ENCODE measurements at places on chromosomes 6 and 20.

GRCh38 chr20:23079016-23079351 lies 7.1 kb downstream of the CD93 start:
- DNase-seq: no peak

DNA sequence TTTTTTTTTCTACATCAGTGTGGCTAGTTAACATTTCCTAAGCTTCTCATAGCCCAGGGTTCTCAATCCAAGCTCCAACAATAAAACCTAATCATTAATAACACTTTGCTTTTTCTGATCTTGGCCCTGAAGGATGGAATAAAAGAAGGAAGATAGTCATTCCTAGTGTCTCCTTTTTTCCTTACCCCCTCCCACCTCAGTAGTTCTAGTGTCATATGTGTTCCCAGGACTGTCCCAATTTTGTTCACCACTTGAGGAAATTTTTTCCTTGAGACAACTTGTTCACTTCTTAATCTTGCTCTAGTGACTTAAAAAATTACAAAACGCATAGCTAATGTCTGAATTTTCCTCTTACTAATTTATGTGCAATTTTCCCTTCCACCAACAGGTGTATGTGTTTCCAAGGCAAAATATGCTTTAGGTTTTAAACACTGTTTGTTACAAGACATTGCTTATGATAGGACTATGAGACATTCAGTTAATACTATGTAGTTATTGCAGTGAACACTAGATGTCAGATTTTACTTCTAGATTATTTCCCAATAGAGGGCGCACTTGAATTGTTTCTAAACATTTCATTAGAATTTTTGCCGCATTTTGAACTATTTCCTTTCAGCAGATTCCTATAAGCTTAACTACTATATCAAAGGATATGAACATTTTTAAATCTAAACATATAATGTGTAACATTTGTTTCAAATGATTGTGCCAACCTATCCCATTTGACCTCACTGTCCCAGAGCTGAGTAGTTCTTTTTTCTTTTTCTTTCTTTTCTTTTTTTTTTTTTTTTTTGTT lies 18.5 kb upstream of the C6orf141 start:
- DNase-seq: peak; percentile 64

GRCh38 chr20:13841206-13841605 lies 56.4 kb downstream of the NDUFAF5 start:
- DNase-seq: no peak

DNA sequence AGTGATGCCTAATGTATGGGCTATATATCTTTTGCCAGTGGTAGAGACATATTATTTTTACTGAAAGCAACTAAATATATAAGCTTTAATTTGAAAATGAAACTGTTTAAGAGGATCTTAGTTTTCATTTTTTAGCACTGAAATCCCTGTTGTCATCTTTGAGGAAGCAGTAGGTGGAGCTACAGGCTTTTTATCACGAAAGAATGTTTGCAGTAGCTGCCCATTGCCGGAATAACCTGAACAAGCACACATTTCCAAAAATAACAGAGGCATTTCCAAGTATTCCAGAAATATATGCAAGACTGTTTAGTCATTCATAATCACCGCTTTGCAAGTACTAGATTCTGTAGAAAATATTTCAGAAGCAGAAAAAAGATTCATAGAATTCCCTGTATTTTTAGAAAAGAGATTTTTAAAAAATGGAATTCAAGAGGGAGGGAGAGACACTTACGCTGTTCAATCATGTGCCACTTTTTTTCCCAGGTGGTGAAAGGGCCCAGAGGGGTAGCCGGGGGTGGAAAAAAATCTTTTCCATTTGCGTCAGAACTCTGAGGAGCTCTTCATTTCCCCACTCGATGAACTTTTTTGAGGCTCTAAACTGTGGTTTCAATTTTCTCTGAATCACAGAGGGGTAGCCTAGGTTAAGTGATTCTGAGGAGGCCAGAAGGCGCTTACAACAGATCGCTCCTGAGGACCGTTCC lies 142.5 kb upstream of the FERMT1 start:
- DNase-seq: peak; percentile 4

DNA sequence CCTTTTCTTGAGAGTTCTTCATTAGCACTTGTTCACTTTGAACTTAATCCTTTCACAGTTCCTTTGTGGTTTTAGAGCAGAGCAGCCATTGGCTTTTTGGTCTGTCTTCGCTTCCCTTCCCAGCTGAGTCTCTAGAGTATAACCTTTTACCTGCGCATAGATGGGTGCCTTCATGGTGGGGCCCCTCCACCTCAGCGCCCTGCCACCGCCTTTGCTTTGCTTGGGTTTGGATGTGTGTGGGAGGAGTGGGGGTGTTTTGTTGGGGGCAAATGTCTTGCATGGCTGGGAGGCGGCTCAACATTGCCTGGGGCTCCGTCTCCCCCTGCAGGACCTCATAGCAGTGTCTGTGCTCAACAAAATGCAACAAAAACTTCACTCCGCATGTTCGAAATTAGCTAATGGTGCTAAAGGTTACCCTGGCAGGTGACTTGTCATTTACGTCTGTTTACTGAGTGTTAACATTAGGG lies 11.9 kb downstream of the PYGB start:
- DNase-seq: no peak

DNA sequence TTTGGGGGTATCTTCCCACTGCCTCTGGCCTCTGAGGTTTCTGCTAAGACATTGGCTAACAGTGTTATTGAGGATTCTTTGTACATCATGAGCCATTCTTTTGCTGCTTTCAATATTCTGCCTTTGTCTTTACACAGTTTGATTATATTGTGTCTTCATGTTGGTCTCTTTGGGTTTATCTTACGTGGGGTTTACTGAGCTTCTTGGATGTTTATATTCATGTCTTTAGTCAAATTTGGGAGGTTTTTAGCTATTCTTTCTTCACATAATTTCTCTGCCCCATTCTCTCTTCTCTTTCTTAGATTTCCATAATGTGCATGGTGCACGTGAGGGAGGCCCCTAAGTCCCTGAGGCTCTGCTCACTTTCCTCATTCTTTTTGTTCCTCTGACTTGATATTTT lies 7.6 kb downstream of the ENTPD6 start:
- no peak for DNase-seq

- DNase-seq: no peak
Measured at GRCh38 chr6:149478631-149479314, 6.0 kb downstream of the ZC3H12D start.

DNA sequence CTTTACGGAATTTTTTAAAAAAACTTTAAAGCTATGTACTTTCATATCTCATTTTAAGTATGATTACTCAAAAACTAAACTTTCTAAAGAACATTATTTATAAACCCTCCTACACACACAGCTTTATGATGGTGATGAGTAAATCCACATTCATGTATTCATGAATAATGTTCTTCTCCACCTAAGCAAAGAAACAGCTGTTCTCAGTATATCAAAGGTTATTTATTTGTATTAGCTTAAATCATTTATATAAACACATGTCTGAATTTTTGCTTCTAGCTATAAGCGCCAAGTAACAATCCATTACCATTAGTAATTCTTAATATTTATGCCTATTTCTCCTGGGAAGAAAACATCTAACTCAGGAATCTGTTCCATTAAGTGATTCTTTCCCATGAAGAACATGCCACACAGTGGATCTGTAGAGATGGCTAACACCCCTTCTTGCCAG lies 63.3 kb downstream of the SMLR1 start:
- DNase-seq: peak; percentile 41

DNA sequence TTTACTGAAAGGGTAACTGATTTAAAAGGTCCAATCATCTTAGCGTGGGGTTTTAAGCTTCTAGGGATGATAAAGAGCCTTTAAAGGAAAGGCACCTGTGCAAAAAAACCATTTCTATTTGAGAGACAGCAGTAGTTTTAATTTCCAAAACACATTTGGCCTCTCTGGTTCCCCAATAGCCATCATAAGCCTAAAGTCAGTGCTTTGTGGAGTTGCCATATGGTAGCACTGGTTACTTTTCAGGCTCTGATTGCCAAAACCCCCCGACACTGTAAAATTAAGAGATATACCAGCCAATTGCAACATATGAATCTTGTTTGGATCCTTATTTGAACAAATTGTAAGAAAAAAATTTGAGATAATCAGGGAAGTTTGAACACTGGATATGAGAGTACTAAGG lies 44.6 kb downstream of the TP53INP2 start:
- DNase-seq: no peak

- no peak for DNase-seq
Measured at GRCh38 chr6:33895296-33895695, 91.5 kb upstream of the MLN start.

GRCh38 chr6:129141499-129141898 lies 258.6 kb downstream of the LAMA2 start:
- peak; percentile 26 for DNase-seq

DNA sequence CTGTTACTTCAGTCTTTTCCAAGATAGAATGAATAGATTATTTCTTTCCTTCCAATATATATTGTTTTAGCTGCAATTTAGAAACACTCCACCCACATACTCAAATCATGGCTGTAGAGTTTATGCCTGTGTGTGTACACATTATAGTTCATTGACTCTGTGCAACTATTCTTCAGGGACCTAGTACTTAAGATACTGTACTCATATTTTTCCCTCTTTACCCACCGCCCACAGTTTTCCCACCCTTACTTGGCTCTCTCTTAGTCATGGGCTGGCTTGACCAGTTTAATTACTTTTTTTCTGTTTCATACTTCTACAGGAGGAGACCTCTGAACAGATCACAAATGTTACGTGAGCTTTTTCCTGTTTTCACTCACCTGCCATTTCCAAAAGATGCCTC lies 30.4 kb downstream of the C6orf89 start:
- no peak for DNase-seq

DNA sequence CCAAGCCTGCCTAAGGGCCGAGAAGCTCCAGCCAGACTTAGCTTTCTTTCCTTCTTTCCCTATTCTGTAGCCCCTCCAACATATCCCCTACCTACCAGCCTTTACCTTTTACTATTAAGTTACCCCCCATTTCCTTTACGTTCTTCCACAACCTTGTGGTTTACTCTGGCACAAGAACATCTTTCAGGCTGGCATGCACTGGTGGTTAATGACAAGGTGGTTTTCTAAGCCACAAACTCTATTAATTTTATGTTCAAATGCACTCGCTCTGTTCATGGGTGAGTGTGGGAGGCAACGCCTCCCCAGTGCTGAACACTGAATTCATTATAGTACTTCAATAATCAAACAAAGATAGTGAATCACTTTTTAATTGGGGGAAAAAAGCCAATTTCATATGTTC lies 64.4 kb downstream of the TRERF1 start:
- DNase-seq: no peak

- no peak for DNase-seq
Measured at GRCh38 chr6:35678021-35678654, 10.6 kb downstream of the FKBP5 start.

GRCh38 chr6:134093007-134093573 lies 40.7 kb upstream of the SLC2A12 start:
- DNase-seq: no peak

GRCh38 chr6:71288228-71289038 lies at the start of gene OGFRL1:
Gene OGFRL1, plus strand, starts transcription at chr6:71288811. Its CDS starts 126 bp downstream, at chr6:71288937.
- peak; percentile 93 for DNase-seq

DNA sequence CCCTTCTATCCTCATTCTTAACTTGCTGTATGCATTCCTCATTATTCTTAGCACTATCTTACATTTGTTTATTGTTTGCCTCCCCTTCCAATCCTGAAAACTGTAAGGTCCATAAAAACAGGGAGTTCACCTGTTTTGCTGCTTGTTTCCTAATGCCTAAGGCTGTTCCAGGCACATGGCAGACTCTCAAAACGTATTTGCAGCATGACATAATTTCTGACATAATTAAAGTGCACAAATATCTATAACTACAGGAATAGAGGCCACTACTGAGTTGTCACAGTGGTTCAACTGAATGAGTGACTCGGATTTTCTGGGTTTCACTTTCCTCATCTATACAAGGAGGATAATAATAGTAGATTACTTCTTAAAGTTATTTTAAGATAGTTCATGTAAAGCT lies 83.0 kb downstream of the HFE start:
- DNase-seq: peak; percentile 26

GRCh38 chr6:6469074-6469473 lies 119.4 kb upstream of the LY86 start:
- DNase-seq: no peak
